ENCODE measurements at places on chromosomes 3 and 15. TPM values are rescaled to one million over a fixed set of nuclear protein-coding genes. Genes with fewer than 3 reads are reported as not detected.

DNA sequence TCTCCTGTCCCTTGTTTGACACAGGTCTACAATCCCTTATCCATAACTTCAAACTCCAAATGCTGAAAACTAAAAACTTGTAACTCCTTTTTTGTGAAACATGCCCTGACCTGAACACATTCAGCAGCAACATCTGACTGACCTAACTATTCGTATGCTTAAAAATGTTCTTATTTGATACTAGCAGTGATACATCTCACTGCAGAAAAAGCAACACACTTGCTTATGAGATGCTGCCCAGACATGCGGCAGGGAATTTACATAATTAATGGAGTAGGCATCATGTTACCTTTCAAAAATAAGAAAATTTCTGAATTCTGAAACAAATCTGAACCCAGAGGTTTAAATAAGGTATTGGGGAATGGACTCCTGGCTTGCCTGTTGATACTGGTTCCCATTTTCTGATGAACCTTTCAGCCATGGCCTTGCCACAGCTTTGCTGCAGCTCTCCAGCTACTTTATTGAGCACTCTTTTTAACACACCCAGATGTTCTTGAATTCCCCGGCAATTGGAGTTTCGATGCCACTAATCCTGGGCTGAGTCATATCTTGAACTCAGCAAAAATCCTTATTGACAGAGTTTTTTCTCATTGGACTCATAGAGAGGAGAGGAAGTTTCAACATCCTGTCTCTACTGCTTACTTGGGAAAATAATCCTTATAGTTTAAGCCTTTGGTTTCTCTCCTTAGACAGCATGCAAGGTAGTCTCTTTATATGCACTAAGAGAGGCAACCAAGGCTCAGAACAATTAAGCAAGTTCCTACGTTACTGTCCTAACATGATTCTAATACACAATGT, 296.6 kb upstream of the LMCD1 start:
- no peak for DNase-seq
- no peaks in the 10 kb centered on the region for H3K27me3 ChIP-seq
- no peak overlapping the region for H3K4me3 ChIP-seq
- no peaks in the 10 kb centered on the region for H3K4me1 ChIP-seq
- no peak overlapping the region for H3K27ac ChIP-seq

GRCh38 chr15:91887321-91887720, 33.8 kb downstream of the SLCO3A1 start:
- no peak for DNase-seq
- H3K27ac ChIP-seq: no peak overlapping the region
- H3K4me1 ChIP-seq: no peaks in the 10 kb centered on the region
- no peaks in the 10 kb centered on the region for H3K36me3 ChIP-seq

GRCh38 chr3:105195260-105195659, 171.4 kb upstream of the ALCAM start:
- no peaks in the 10 kb centered on the region for H3K27me3 ChIP-seq
- H3K4me3 ChIP-seq: no peak overlapping the region
- no peak for DNase-seq
- no peak overlapping the region for H3K27ac ChIP-seq
- no peaks in the 10 kb centered on the region for H3K4me1 ChIP-seq
- no peaks in the 10 kb centered on the region for H3K36me3 ChIP-seq

DNA sequence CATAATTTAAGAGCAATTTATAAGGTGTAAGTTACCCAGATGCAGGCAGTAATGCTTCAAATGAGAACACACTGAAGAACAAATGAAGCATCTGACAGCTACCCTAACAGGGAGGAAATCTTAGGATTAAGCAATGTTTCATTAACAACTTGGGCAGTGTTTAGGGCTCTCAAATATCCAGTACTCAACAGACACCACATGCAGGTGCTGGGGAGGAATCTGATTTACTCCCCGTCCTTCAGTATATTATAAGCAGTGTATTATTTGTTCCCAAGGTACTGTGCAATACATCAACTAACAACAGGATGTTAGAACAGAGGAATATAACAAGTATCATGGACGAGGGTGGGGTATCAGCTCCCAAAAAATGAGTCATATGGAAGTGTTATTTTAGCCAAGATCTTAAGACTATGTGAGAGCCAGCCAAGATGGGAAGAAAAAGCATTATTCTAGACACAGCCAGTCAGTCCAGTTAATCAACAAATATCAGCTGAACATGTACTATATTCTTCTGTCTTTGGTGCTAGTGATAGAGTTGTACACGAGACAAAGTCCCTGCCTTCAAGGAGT, 20.4 kb downstream of the BTBD1 start:
- DNase-seq: no peak
- no peaks in the 10 kb centered on the region for H3K27me3 ChIP-seq
- H3K27ac ChIP-seq: no peak overlapping the region
- no peak overlapping the region for H3K4me3 ChIP-seq
- peaks cover 70% of the 10 kb centered on the region for H3K36me3 ChIP-seq

Gene LCMT2
- total RNA-seq: 17.4 TPM

Gene CLEC3B
- total RNA-seq: not detected

All from SJCRH30 (cell line).